ENCODE measurements at places on chromosomes 4 and X. TPM values are rescaled to one million over a fixed set of nuclear protein-coding genes. Genes with fewer than 3 reads are reported as not detected.

Gene TGIF2LX
- not detected for polyA plus RNA-seq

Gene PPP1R2C
- not detected for polyA plus RNA-seq

Gene GAGE12H
- polyA plus RNA-seq: not detected

DNA sequence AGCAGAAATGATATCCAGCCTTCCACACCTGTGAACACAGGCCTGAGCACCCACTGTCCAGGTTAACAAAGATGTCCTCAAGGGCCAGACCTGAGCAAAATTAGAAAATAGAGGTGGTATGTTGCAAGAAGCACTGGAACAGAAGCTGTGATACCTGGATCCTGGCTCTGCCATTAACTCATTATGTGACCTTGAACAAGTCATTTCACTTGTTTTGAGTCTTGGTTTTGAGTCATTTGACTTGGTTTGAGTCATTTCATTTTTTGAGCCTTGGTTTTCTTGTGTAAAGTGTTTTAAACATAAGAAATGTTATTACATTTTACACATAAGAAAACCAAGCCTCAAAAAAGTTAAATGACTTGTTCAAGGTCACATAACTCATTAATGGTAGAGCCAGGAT, 2.9 kb upstream of the NWD2 start:
- no peak for DNase-seq

DNA sequence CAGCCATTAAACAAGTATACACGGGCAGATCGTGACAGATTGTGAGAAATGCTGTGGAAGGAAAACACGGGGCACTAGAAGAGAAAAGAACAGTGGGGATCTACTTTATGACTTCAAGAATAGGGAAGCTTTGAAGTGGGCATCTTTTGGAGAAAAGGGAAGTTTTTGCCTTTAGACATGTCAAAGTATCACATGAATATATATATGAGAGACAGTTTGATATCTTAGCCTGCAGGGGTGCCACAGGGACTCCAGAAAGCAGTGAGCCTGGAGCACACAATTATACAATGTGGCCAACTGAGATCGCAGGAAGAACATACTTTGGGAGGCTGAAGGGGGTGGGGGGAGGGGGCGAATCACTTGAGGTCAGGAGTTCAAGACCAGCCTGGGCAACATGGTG, 35.7 kb downstream of the RELL1 start:
- DNase-seq: no peak

GRCh38 chrX:41184312-41184711, 99.1 kb downstream of the USP9X start:
- DNase-seq: no peak

GRCh38 chrX:74656079-74656745, 41.8 kb upstream of the RLIM start:
- DNase-seq: no peak

DNA sequence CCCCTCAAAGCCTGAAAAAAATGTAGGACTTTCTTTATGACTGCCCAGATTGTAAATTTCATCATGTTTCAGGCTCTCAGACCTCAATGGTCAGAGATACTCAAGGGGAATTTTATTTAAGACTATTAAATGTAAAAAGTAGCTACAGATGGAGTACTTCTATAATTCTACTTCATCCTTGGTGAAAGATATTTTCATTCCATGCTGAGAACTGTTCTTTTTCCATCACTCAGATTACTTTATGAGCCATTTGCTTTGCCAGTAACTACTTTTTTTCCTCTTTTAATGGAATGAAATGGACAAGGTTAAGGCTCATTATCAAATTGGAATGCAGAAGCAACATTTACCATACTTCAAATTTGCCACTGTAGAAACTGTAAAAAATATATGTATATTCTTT, 38.0 kb upstream of the PLS3 start:
- no peak for DNase-seq

DNA sequence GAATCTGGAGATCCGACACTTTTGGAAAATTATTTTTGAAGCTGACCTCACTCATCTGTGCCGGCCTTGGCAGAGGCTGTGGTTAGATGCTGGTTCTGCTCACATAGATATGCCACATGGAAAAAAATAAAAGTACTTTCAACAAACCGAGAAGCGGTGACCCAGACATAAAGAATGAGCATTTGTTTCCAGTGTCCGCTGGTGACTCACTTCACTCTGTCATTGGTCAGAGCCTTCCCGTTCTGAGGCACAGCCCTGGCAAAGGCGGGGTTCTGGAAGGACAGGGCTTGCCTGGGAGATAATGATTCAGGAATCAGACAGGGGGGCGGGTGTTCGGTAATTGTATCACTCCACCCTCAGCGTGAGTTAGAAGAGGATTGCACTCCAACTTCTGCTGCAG, 172.4 kb upstream of the MXRA5 start:
- DNase-seq: no peak

DNA sequence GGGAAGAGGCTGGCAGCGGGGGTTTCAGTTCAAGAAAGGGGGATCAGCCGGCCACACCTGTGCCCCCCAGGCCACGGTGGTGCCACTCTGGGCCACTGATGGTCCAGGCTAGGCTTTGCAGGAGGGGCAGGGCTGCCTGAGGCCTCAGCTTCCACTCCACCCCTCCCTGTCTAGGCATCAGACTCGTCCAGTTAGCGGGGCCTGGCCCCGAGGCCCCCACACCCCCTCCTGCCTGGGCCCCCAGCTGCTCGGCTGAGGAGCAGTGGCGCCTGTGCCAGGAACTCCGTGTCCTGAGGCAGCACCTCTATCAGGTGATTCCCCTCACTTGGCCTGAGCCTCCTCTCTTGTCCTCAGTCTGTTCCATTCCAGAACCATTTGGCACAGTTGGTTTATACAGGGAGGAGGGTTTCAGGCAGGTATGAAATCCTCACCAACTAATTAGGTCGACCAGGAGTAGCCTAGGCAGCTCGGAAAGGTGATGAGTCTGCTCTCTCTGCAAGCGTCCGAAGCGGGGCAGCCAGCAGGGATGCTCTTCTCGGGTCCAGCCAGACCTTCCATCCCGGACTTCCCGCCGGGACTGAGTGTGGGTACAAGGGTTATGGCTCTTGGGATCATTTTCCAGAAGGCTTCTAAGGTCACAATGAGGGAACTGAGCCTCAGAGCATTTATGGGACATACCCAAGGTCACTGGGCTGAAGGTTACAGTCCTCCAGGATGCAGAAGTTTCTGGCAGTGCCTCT, 2.1 kb downstream of the NSG1 start:
- no peak for DNase-seq

GRCh38 chr4:99028187-99028586, 32.7 kb downstream of the METAP1 start:
- DNase-seq: no peak

- DNase-seq: peak; percentile 15
These were observed 80.8 kb upstream of the IQCM start for GRCh38 chr4:149896432-149896831.

- DNase-seq: no peak
These were observed at the start of gene ERAS for GRCh38 chrX:48826135-48826875. Gene ERAS, plus strand, starts transcription at chrX:48826513. Its CDS starts 2,611 bp downstream, at chrX:48829124.

DNA sequence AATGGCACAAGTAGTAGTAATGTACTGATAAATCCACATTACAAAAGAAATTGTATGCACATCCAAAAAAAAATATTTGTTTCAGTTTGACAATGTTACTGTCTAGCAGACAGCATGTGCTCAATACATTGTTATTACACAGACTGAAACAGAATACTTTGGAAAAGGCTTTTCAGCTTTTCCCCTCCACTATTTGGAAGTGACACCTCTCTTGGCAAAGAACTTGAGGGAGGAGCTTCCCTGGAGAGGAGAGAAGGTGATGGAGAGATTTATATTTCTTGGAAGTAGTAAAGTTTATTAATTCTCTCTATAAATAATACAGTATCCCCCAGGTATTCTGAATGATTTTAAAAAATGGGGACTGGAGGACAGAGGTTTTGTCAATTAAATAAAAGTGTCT, 131.8 kb downstream of the SCFD2 start:
- no peak for DNase-seq

DNA sequence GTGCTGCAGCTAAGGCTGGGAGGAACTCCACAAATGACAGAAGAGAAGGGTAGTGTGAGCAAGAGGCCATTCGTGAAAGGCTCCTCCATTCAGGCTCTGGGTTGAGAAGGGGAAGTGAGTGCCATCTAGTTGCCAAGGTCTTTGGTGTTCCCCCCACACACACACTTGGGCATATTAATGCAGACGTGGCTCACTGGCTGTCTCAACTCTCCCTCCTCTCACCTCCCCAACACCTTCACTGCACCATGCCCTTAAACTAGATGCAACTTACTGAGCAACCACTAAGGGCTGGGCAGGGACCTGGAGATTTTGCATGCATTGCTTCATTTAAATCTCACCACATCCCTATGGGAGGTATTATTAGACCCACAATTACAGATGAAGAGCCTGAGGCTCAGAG, 8.7 kb downstream of the CLRN2 start:
- no peak for DNase-seq

- DNase-seq: no peak
These were observed 110.3 kb upstream of the MAP3K15 start for GRCh38 chrX:19625612-19626011.

DNA sequence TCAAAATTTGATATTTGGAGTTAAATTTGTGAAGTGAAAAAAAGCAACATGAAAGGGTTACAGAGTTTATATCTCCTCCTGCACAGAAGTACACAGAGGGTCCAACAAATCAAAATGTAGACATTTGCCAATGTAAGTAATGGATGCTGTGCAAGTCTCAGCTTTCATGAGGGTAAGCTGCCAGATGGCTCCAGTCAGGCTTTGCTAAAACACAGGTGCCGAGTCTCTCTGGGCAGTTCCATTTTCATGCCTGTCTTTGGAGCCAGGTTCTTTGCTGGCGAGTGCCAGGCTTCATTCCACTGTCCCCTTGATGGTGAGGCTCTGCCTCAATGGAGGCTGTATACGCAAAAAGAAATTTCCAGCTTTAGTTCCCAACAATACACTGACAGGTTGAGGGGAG, 27.9 kb downstream of the SLC4A4 start:
- peak; percentile 15 for DNase-seq

DNA sequence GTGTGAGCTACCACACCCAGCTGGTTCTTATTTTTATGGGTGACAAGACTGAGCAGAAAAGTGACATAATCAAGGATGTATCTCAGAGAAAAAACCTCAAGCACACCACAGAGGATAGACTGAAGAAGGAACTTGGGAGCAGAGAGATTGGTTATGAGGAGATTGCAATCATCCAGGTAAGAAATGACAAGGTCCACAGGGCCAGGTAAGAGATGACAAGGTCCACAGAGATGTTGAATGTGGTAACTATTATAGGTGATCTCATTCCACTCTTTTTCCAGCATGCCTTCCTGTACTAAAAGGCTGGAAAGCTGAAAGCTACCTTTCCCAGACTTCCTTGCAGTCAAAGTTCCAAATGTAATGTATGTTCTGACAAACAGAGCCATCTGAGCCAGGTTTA, 15.9 kb upstream of the RBM47 start:
- no peak for DNase-seq
